ENCODE measurements at places on chromosomes 5 and 9. TPM values are rescaled to one million over a fixed set of nuclear protein-coding genes. Genes with fewer than 3 reads are reported as not detected.

DNA sequence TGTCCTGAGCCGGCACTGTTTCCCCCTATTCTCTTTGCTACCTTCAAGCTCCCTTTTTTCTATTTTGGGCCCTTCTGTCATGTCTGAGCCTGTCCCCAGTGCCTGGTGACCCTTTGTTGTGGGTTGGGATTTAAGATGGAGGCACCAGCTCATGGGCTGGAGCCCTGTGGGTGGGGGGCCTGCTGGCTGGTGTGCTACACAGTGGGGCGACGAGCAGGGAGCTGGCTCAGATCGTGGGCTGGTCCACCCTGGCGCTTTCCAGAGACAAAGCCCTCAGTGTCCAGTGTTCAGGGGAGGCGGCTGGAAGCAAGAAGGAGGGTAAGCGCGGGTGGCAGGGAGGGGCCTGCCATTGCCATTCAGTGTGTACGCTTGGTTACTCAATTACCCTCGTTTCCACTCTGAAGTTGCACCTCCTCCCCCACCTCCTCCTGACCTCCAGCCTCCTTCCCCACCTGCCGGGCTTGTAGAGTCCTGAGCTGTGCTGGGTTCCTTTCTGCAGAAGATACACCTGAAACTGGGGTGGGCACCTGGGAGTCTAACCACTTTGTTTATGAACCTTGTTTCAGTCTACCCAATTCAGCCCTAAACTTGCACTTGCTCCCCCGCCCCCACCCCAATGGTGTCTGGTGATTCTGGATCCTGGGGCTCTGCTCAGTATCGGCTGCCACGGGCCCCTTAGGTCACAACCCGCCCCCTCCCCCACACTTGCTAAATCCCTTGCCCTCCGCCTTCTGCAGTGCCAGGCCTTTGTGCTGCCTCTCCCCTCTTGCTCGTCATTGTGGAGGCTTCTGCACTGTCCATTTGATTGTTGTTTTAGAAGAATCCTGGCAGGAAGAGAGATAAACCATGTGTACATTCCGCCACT lies 49.9 kb downstream of the MVB12B start:
- DNase-seq, result no peak

DNA sequence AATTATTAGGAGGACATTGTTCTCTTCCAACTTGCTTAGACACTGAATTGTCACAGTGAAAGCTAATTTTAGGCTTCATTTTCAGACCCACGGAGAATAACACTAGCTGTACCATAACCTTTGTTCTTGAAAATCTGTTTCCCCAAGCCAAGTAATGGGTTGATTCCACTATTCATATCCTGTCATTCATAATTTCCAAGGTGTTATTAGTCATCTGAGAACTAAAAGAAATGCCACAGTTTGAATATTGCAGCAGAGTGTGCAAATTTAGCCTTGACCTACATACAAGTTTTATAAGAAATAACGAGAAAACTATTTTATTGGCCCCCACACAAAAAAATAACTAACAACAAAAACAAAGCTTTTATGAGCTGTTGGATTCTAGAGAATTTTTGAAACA lies 148.5 kb upstream of the TYRP1 start:
- DNase-seq, result no peak

DNA sequence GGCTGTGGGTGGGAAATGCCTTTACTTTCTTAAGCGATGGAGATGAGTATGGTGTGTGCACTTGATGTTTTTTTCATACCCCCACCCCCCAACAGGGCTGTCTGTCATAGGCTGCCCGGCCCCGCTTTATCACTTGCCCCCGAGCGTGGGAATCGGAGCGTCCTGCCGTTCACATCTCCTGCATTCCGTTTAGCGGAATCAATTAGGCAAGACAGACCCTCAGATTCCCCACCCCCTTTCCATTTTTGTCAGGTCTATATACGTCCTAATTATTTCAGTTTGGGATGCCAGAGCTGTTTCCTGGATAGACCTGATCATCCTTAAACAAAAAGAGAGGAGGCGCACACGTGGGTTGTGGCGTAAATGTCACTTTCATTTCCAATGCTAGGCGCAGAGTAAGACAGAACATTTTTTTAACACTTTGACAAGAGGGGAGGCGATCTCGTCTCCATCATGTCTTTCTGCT lies 217.2 kb downstream of the MEF2C start:
- DNase-seq, result no peak

DNA sequence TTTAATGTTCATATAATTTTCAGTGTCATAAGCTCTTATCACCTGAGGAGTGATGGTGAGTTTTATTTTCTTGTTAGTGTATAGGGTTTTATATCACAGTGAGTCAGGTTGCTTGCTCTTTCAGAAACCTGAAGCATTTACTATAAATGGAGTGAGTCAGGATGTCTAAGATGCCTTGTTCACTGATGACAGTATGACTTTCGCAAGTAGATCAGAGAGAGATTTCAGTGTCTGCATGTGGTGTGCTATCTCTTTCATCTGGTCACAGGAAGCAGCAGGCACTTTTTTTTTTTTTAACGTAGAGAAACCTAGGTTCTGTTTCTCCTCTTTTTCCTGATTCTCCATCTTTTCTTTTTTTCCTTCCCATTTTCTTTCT lies 237.1 kb downstream of the DMRTA1 start:
- DNase-seq, result peak; percentile 93

The SEC24A gene
- 41.7 TPM for total RNA-seq

GRCh38 chr9:5949103-5949699 lies 58.5 kb downstream of the MLANA start:
- DNase-seq, result peak; percentile 43

GRCh38 chr5:152113401-152113800 lies 188.8 kb upstream of the GLRA1 start:
- no peak for DNase-seq

DNA sequence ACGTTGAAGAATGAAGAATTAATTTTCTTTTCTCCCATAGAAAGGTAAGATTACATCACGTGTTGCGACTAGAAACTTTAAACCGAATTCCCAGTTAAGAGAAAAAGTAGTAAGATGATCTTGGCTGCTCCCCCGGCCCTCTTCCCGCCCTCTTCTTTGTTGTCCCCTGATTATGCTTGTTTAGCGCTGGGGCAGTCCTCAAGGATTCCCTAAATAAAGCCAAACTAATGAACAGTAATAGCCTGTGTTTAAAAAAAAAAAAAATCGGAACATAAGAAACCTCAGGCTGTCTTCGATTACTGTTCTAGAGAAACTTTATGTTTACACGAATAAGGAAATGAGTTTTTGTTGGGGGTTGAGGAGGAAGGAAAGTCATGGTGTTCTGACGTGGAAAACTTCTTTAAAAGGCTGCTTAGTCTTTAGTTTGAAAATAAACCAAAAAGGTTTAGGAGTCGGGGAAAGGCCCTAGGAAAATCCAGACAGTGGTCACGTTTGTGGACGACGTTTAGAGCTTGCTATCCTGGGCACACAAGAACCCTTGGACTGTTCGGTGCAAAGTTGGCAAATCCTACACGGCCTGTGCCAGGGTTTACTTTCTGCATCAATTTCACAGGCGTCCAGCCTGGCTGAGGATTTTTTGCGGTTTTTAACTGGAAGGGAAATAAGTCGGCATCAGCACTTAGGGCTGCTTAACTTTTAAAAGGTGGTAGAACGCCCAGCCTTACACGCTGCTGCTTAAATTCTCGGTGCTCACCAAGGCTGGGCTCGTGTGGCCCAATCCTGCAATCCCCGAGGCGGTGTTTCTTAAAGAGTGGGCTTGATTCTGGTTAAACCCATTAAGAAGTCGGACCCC lies 1.1 kb upstream of the MAT2B start:
- DNase-seq, result peak; percentile 79

- DNase-seq, result no peak
Observed at GRCh38 chr9:36316611-36317317, 58.5 kb upstream of the GNE start.

DNA sequence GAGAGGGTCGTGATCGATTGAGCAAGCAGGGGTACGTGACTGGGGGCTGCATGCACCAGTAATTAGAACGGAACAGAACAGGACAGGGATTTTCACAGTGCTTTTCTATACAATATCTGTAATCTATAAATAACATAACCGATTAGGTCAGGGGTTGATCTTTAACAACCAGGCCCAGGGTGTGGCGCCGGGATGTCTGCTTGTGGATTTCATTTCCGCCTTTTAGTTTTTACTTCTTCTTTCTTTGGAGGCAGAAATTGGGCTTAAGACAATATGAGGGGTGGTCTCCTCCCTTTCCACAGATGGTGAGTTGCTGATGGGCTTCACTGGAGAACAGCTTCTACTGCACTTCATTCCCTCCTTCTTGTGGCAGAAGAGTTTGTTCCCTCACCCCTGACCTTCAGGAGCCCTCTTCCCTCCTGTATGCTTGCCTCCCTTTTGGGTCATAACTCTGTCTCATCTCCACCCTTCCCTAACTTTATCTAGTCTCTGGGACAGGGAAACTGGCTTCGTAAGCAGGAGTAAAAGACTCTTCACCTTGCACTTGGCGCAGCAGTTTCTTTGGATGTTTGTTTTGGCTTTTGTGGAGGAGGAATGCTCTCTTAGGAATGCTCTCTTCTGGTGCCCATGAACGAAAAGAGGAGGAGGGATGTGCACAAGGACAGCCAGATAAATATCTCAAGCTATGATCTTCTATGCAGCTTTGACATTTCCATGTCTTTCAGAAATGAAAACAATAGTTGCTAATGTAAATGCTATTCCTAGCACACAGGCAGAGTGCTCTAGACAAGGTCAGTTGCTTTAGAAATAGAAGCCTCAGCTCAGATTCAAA lies 139.8 kb upstream of the RPS23 start:
- DNase-seq, result peak; percentile 13

DNA sequence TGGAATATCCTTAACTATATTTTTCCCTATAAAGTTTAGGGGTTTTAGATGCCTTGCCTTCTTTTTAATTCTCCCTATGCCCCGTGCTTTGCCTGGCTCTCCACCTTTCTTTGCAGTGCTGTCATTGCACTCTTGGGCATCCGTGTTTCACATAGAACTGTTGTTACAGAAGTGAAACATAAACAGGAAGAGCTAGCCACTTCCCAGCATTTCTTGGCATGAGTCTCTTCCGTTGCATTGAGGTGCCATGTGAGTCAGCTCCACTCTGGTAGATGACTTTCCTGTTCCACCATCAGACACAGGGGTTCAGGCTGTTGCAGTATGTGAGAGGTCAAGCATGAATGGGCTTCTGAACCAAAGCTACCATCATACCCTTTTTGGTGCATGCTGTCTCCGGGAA lies 73.4 kb downstream of the ANGPTL2 start:
- DNase-seq, result peak; percentile 94

The HTR4 gene
- total RNA-seq, result not detected

GRCh38 chr9:16039218-16039987 lies 486.6 kb downstream of the CCDC171 start:
- no peak for DNase-seq

All from GM23248 (cell line).